ENCODE measurements at places on chromosomes 3 and 15.

DNA sequence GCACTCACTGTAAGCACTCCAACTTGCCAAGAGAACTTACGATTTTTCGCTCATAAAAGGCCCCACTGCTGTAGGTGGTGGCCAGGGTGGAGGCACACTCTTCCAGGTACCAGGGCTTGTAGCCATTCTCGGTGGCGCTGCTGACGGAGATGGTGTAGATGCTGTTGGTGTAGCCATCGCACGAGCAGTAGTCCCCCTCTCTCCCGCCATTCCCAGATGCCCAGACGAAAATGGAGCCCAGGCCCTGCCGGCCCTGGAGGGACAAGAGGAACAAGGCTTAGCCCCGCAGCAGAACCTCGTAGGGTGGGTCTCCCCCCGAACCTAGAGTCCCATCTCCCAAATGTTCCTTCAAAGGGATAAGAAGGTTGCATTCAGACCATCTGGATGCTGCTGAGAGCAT, 96.3 kb downstream of the PCSK6 start:
- no peak for DNase-seq

DNA sequence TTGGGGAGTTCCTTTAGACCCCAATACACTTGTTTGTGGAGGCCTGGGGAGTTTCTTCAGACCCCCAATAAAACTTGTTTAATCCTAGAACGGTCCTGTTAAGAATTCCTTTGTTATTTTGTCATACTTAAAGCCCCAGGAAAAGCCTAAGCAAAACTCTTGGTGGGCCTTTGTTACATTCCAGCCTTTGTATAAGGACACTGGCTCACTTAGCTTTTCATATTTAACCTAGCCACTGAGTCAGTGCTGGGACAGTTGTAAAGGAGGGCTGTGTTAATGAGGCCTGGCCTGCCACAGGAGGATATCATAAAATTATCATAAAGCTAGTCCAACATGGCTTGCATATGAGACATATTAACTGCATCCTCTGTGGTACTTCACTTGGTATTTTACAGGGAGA, 760.1 kb downstream of the ZNF385D start:
- no peak for DNase-seq

DNA sequence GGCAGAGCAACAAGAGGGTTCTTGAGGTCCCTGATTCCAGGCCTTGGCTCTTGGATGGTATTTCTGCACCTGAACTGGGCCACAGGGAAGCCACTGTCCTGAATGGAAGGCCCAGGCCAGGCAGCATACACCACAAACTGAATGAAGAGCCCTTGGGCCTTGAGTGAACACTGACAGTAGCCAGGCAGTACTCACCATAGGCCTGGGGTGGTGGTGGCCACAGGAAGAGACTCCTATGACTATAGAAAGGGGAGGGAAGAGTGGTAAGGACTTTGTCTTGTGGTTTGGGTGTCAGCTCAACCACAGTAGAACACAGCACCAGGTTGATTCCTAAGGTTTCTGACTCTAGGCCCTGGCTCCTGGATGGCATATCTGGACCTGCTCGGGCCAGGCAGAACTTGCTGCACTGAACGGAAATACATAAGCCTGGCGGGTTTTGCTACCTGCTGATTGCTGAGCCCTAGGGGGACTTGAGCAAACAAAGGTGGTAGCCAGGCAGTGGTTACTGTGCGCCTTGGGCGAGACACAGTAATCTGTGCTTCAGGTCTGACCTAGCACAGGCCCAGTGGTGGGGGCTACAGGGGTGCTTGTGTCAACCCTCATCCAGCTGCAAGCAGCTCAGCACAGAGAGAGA, 241.4 kb downstream of the ISL2 start:
- no peak for DNase-seq

DNA sequence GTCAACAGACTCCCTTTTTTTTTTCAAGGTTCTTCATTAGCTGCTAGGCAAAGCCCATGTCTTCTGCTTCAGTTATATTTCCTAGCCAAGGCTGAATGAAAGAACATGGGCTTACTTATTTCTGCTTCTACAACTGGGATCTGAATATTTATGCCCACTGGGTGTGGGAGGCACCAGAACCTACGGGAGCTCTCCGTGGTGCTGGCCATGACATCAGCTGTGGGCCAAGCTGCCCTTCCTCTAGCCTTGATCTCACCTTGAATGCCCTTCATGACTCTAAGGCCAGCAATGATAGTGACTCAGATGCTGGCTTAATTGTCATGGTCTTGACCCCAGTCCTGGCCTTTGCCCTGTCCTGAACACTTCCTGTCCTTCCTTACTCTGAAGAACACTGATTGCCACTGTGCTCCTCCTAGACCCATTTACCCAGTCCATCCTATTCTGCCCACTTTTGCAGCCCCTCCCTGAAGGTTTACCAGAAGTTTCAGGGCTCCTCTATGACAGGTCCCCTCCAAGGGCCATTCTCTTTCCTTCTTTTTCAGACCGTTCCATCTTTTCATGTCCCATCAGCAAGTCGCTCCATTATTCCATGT, 32.8 kb upstream of the PRR20G start:
- DNase-seq = no peak

DNA sequence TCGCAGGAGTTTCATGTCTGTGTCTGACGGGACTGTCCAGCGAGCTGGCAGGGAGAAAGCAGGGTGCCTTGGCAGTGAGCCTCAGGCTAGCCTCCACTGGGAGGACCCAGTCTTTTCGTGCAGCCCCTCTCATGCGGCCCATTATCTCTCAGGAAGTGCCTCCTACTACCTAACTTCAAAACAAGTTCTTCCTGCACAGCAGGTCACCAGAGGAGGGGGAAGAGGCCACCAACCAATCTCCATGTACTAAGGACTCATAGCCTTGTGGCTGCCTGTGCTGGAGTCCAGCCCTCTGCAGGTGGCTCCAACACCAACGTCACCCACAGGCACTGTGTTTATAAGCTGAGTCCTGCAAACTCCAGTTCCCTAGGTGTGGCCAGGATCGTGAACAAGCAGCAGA, 4.8 kb downstream of the VIPR1 start:
- no peak for DNase-seq

- DNase-seq = peak; percentile 82
Measured at GRCh38 chr3:105274958-105275357, 91.8 kb upstream of the ALCAM start.

DNA sequence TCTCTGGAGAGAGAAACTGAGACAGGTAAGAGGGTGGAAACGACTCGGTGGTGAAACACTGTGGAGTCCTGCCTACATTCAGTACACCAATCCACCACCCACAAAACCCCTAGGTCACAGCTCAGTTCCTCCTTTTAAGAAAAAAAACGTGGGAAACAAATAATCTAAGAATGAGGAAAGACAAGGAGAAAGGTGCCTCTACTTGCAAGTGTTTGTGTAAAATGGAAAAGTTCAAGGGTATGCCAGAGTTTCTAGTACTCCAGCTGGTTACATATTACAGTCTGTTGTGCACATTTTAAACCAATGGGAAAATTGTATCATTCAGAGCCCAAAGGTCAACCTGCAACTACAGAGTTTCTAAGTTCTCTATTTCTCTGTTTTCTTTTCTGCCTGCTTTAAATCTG, 32.2 kb downstream of the HGD start:
- DNase-seq = no peak

DNA sequence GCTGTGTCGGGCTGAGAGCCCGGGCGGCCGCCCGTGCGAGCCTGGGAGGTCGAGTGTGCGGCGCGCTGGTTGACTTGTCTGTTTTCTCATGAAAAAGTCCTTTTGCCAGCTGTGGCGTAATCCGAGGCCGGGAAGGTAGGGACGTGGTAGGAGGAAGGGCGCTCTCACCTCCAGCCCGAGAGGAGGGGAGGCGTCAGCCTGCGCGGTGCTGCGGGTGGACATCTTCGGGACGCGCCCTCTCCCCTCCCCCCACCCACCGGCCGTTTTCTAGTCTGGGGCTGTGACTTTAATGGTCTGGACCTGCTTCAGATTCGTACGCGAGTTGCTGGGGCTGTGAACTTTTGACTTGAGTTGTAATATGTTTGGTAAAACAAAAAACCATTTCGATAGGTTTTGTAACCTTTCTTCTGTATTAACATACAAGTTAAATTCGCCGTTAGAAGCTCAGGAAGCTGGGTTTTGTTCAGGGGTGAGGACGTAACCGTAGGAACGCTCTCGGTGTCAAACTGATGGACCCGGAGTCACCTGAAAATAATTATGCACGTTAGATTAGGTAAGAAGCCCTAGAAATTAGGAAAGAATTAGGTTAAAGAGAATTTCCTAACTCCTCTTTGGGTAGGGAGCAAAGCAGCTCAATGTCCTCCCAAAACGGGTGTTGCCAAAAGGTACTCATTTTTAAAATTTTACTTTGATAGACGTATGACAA, 762 bp downstream of the NCK1 start:
- peak; percentile 61 for DNase-seq

DNA sequence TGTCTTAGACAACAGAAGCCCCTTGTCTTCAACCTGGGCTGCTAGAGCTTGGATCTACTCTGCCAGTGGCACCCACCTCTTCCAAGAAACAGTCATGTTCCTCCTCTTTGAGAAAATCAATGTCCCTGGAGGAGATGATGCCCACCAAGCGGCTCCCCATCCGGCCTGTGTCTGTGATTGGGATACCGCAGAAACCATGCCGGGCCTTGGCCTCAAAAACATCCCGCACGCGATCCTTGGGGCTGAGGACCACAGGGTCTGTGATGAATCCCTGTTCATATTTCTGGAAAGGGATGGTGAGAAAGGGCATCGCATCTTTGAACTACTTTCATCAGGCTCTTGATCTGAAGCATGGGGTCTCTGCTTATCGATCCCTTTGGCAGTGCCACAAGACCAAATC, 1.6 kb downstream of the IMPDH2 start:
- DNase-seq = no peak

- DNase-seq = no peak
Measured at GRCh38 chr3:46344476-46344875, 9.4 kb upstream of the CCR2 start.

GRCh38 chr15:63447017-63447676, 57.2 kb upstream of the USP3 start:
- no peak for DNase-seq

- DNase-seq = no peak
Measured at GRCh38 chr3:83946049-83946448, 1012.7 kb upstream of the CADM2 start.

DNA sequence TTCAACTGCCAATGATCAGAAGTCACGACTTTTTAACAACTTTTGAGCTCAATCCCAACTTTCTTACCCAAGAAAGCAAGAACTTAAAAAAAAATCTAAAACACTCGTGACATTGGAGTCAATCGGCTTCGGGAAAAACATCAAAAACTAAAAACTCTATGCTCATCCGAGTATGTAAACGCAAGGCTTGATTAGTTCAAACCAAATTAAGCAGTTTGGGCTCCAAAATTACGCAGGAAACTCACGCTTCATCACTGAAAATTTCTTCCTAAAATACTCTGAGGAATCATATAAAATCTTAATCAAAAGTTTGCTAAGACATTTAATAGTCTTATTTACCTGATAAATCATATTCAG, 1.6 kb downstream of the TRA2B start:
- no peak for DNase-seq

GRCh38 chr15:51156957-51157356, 62.3 kb upstream of the TNFAIP8L3 start:
- no peak for DNase-seq

- peak; percentile 34 for DNase-seq
Measured at GRCh38 chr3:120114981-120115380, 20.7 kb upstream of the GSK3B start.

DNA sequence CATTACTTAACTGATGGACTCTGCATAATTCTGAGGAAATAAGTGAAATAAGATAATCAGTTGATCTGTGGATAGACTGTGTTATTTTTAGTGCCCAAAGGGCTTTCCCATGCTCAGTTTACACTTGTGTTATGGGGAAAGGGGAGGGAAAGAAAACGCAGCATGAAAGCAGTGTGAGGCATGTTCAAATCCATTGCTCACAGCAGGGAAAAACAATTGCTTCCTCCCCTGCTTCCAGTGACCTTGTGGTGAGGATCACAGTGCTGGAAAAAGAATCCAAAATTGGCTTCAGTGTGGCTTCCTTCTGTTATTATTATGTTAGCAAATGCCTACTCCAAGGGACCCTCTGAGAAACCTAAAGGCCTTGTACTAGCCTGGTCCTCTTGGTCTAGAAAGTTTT, 285.1 kb upstream of the CDIN1 start:
- no peak for DNase-seq

GRCh38 chr3:147015334-147015733, 391.0 kb downstream of the ZIC4 start:
- no peak for DNase-seq

- no peak for DNase-seq
Measured at GRCh38 chr3:152830245-152830644, 4.7 kb upstream of the P2RY1 start.

DNA sequence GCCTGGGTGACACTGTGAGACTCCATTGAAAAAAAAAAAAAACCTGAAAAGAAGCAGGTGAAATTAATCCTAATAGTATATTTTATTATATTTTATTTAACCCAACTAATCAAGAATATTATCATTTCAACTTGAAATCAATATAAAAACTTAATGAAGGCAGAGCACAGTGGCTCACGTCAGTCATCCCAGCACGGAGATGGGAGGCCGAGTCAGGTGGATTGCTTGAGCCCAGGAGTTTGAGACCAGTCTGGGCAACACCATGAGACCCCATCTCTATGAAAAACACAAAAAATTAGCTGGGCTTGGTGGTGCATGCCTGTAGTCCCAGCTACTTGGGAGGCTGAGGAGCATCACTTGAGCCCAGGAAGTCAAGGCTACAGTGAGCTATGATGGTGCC, 33.3 kb upstream of the SLC41A3 start:
- DNase-seq = no peak

DNA sequence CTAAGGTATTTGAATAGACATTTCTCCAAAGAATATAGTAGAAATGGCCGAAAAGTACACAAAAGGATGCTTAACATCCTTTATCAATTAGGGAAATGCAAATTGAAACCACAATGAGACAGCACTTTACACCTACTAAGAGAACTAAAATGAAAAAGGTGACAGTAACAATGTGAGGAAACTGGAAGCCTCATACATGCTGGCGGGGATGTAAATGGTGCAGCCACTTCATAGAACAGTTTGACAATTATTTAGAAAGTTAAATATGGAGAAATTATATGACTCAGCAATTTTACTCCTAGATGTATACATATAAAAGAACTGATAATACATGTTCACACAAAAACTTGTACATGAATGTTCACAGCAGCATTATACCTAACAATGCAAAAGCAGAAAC, 13.4 kb downstream of the SPICE1 start:
- no peak for DNase-seq

GRCh38 chr3:15326037-15326436, 6.3 kb downstream of the SH3BP5 start:
- no peak for DNase-seq

All from fibroblast of mammary gland (primary cell).